Stimulated activated CD4-positive, alpha-beta T cell treated with anti-CD3 and anti-CD28 coated beads, Interleukin-1b, Interleukin-23, amount 100 ng/mL, for 24 hours (primary cell): ENCODE measurements at places on chromosomes 5 and 9.

- no peak for DNase-seq
These were observed 261.8 kb upstream of the CLINT1 start for GRCh38 chr5:158120760-158121159.

- no peak for DNase-seq
These were observed 222.7 kb upstream of the ACO1 start for GRCh38 chr9:32161720-32162119.

DNA sequence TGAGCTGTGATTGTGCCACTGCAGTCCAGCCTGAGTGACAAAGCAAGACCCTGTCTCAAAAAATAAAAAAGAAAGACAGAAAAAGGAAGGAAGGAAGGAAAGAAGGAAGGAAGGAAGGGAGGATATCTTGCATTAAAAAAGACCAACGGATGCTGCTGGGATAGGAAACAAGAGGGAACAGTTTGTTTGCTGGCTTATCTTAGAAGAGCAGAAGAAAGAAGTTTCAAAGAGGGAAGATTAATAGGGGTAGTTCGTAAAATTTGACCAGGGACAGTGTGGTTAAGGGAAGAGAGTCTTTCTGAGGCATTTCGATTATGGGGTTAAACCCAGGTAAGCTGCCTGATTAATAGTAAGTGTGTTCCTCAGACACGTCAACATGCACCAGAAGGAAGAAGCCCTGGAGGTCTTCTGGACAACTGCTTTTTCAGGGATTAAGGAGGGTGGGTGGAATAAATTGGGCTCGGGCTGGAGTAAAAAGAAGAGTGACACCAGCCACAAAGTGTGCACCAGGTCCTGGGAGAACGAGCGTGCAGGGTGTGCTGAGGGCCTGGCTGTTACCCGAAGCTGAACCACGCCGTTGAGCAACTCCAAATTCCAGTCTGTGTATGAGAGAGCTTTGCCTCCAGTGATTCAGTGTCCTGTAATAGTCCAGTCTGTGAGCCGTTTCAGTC lies 24.8 kb downstream of the FYB1 start:
- no peak for DNase-seq

GRCh38 chr5:89229331-89230070 lies 346.5 kb upstream of the MEF2C start:
- DNase-seq: no peak
